Cortex of kidney (tissue), 1 donor: ENCODE measurements at places on chromosomes 12 and 14.

- no peak for DNase-seq
Observed at GRCh38 chr12:125276567-125276966, 211.3 kb downstream of the AACS start.

- DNase-seq, result no peak
Observed at GRCh38 chr12:121288986-121289385, 7.5 kb downstream of the CAMKK2 start.

DNA sequence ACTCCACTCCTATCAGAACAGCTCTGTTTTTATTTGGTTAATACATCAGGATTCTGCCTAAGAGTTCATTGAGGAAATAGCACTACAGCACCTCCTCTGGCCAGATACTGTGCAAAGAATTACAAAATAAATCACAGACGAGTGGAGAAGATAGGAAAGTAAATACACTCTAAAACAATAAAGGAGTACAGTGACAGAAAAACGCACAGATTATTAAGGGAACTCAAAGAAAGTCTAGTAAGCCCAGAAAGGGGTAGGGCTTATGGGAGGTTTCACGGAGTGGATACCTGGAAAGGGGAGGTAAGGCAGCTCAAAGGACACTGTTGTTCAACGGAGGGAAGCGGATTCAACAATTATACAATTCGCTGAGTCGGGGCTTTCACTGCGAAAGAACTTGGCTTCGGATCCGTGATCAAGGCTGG is 5.5 kb downstream of the OR10AD1 start:
- no peak for DNase-seq

- no peak for DNase-seq
Observed at GRCh38 chr12:87585882-87586557, 443.2 kb downstream of the C12orf50 start.

GRCh38 chr12:8584004-8584403 is 28.7 kb downstream of the AICDA start:
- no peak for DNase-seq

GRCh38 chr14:34067587-34067986 is 116.7 kb upstream of the EGLN3 start:
- DNase-seq, result no peak

DNA sequence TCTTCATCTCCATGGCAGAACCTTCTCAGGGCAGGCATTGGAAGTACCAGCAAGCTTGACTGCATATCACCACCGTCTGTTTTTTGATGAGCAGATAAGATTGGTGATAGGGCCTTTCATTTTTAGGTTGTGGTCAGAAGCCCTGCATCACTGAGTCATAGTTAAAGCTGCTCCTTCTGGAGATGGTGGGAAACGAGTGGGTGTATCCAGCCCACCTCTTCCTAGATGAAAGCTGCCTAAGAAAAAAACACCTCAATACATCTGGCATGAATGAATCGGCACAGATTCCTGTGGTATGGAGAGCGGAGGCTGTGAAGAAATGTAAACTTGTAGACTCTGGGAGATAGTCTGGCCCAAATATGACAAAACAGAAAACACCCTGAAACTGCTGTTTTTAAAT is 248.7 kb upstream of the EGLN3 start:
- DNase-seq, result no peak

- no peak for DNase-seq
Observed at GRCh38 chr12:112759786-112760185, 31.8 kb upstream of the RPH3A start.

DNA sequence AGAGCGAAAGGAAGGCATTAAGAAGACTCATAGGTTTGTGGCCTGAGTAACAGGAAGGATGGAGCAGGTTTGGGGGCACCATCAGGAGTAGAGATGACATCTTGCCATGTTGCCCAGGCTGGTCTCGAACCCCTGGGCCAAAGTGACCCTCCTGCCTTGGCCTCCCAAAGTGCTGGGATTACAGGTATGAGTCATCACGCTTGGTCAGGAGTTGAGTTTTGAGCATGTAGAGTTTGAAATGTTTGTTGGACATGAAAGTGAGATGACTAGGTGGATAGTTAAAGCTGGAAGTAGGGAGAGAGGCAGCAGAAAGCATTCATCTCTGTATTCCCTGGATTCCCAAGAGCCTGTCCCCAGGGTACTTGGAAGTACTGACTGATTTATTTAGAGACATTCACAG is 112.6 kb downstream of the ERC1 start:
- DNase-seq, result no peak

- no peak for DNase-seq
Observed at GRCh38 chr12:114815026-114815795, 131.2 kb upstream of the TBX3 start.

DNA sequence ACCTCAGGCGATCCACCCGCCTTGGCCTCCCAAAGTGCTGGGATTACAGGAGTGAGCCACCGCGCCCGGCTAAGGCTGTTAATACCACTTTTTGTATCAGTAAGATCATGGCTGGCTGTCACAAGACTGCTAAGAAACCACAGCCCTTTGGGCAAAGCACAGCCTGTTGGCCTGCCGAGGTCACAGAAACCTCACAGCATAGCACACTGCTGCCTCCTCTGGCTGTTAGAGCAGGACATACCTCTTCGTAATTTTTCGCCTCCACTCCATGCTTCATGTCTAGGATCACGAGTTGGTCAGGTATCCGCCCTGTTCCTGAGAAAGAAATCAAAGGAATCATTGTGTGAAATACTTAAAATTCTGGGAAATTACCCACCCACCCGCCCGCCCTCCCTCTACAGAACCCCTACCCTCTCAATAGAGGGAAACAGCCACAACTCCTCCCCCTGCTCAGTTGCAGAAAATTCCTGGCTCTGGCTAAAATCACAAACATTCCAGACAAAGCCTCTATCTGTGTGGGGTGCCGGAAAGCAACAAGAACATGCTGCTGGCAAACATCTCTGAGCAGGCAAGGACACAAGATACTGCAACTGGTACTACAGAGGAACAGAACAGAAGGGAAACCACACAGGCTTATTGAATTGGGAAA is 20.7 kb upstream of the NEK9 start:
- DNase-seq, result no peak

DNA sequence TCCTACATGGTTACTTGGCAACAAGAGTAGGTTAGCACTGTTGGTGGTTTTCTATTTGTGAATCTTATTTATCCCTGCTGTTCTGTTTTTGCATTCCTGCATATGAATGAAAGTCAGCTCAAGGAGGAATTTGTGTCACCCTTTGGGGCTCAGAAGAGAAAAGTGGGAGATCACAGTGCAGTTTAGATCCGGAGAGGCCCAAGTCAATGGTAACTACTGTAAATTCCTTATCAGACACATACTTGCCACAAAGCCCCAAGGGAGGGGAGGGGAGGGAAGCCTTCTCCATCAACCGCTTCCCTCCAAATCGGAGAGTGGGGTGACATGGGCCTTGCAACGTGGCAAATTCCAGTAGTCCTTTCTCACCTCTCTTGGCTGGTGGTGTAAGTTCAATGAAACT is 15.0 kb downstream of the GSG1 start:
- DNase-seq, result no peak

DNA sequence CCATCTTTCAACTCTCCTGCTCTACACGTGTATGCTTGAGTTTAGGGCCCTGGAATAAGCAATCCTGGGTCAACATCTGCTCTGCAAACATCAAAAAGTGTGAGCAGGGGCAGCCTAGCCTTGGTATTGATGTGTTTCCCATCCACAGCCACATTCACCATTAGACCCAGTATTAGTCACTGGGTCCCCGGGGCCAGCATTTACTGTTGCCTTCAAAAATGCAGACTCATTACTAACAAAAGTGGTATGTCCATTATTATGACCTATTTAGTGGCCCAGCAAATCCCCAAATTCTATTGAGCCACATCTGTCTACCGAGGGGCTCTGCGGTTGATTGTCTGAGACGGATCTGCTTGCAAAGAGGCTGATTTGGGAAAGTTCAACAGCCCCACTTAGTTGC is 661.8 kb downstream of the DIO2 start:
- DNase-seq, result no peak

GRCh38 chr12:129036135-129036534 is 182.9 kb downstream of the GLT1D1 start:
- DNase-seq, result no peak

DNA sequence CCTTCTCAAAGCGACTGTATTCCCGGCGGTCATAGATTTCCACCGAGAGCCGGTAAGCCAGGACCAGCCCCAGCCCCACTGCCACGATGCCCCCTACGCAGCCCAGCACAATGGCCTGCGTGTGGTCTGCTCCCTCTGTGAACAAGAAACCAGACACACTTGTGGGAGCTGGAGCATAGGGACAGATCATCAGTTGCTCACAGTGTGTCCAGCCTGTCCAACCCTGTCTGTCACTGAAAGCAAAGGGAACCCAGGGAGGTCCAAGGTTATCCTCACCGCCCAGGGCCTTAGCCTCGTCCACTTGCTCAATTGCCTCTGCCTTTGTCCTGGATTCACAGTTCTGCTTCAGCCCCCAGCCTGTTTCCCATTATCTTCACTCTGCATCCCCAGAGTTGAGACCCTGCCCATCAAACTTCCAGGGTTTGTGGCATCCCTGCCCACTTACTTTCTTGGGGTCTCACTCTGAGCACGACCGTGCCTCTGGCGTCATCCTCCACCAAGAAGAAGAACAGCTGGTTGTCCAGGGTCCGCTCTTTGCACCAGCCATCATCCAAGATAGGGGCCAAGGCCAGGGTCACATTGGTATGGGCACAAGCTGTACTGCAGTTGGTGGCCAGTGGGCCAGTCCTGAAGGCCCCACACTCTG is 11.3 kb upstream of the CSAD start:
- no peak for DNase-seq

DNA sequence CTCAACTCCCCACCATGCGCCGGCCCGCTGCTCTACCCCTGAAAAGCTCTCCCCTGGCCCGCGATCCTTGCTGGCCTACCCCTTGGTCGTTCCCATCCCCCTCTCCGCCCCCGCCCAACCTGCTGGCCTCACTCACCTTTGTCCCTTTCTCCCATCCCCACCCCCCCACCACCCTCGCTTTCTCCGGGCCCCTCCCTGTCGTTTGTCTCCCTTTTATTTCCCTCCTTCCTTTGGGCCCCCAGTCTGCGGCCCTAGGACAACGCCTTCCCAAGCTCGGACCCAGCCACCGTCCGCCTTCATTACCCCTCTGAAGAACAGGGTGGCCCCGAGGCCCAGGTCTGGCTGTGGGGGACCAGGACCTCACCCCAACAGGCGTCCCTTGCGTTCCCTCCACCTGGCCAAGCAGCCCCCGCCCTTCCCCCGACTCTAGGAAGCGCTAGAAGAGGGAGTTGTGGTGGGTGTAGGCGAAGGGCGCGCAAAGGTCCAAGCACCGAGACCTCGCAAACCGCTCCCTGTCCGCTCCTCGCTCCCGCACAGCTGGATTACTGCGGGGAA is 6.9 kb upstream of the SLC7A7 start:
- no peak for DNase-seq

DNA sequence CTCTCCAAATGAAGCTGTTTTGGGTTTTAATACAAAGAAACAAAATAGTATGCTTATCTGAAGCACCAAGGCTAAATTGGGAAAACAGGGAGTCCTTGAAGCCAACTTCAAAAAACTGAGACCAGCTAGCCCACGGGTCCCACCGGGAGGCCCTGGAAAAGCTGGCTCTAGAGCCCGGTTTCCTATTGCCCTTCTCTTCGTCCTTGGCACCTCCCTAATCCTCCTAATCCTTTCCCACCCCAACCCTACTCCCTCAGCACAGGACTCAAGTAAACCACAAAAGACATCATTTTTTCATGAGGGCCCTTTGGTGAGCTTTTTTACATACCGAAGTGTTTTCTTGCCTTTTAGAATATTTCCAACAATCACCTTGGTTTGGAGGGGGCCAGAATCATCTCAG is 11.3 kb downstream of the LRRC74A start:
- no peak for DNase-seq

- no peak for DNase-seq
Observed at GRCh38 chr12:11906286-11906935, 164.3 kb upstream of the BCL2L14 start.

DNA sequence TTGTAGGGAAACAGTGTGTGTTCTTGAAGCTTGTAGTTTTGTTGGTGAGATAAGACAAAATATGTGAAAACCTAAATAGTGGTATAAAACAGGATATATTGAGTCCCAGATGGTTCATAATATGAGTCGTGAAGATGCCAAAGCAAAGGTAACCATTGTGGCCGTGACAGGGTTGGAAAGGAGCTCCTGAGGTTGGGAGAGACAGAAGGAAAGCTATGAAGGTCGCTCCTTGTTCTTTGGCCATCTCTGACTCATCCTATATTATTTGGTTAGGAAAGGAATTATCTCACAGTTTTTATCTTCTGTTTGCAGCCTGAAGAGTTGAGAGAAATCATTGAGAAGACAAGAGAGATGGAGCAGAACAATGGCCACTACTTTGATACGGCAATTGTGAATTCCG is 27.1 kb downstream of the ATP6V1D start:
- no peak for DNase-seq

DNA sequence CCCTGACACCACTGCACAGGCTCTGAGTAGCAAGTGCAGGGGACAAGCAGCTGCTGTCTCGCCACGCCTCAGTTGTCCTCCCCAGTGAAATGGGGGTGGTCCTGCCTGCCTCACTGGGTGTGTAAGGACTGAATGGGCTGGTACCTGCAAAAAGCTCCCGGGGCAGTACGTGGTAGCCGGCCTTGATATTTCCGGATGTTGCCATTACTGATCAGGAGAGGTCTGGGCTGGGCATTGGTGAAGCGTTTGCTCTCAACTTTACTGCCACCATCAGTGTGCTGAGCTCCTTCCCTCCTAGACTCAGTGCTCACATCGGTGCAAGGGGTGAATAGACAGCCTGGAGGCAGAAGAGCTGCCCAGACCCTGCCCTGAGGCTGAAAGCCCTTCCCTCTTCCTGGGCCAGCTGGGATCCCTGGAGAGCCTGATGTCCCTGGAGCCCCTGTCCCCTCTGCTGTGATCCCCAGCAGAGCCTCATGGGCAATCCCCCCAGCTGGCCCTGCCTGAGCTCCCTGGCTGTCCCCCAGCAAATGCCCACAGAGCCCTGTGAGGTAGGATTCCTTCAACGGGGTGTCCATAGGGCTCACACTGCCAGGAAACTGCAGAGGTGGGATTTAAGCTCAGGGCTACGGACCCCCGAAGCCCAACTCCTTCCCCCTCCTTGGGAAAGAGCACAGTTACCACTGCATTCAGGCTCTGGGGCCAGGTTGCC is 18.2 kb downstream of the DIO3 start:
- no peak for DNase-seq

GRCh38 chr12:52085682-52086180 is 6.2 kb downstream of the SMIM41 start:
- no peak for DNase-seq

GRCh38 chr14:29528889-29529288 is 398.8 kb downstream of the PRKD1 start:
- no peak for DNase-seq

GRCh38 chr12:56993346-56993745 is 13.0 kb downstream of the ZBTB39 start:
- no peak for DNase-seq

GRCh38 chr12:102281231-102281630 is 83.6 kb upstream of the PMCH start:
- DNase-seq, result no peak
